ENCODE measurements at places on chromosomes 5 and 9.

GRCh38 chr5:82425591-82425990 lies 147.4 kb upstream of the RPS23 start:
- DNase-seq: no peak

DNA sequence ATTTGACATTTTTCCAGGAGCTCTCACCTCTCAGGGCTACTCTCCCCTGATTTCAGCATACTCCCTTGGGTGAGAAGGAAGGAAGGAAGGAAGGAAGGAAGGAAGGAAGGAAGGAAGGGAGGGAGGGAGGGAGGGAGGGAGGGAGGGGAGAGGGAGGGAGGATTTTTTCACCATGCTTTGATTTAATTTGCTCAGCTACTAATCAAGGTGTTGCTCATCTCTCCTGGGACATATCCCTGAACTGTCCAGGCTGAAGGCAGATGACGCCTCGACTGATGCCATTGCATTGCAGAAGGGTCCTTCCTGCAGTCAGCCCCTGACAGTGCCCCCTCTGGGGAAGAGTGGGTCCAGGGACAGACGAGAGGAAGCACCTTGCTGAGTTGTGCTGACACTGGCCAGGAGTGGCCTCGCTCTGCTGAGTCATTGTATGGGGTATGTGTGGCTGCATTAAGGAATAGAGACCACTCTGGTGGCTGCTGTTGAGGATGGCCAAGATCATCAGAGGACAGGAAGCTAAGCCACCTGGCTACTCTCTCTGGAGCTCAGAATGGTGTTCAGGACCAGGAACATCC lies 43.6 kb upstream of the CRB2 start:
- DNase-seq: no peak

DNA sequence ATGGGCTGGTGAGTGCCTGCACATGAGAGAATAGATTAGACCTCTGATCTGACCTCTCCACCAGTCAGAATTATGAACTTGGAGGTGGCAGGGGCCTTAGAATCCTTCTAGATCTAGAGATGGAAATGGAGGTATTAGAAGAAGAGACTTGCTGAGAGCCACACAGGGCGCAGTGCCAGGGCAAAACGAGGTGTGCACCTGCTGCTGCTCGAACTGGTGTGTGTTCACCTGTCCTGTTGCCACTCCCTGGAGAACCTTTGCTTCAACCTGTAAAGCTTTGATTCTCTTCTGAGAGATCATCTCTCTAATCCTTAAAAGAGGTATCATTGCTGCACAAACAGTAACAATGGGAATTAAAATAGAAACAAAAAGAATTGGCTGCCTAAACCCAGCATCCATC lies 24.9 kb downstream of the FRMPD1 start:
- no peak for DNase-seq

GRCh38 chr5:145800181-145800580 lies 35.0 kb downstream of the PRELID2 start:
- DNase-seq: no peak

GRCh38 chr9:110465190-110465589 lies 114.4 kb downstream of the SVEP1 start:
- no peak for DNase-seq

DNA sequence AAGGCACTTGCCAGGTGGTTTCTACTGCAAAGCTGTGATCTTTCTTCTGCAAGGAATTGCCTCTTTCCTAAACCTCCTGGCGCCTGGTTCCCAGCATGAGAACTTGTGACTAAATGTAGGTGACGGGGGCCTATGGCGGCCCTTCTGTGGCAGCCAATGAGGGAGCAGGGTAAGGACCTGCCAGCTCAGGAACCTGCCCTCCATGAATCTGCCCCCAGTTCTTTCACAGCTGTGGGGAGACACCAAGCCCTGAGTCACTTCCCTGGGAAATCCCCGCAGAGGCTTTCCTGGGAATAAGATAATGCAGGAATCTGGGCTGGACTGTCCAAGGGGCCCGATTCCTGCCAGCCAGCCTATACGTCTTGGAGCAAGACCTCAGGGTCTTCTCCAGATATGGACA lies 56.7 kb upstream of the CTNNA1 start:
- no peak for DNase-seq

GRCh38 chr5:7671381-7671993 lies 179.4 kb downstream of the CFAP90 start:
- no peak for DNase-seq

DNA sequence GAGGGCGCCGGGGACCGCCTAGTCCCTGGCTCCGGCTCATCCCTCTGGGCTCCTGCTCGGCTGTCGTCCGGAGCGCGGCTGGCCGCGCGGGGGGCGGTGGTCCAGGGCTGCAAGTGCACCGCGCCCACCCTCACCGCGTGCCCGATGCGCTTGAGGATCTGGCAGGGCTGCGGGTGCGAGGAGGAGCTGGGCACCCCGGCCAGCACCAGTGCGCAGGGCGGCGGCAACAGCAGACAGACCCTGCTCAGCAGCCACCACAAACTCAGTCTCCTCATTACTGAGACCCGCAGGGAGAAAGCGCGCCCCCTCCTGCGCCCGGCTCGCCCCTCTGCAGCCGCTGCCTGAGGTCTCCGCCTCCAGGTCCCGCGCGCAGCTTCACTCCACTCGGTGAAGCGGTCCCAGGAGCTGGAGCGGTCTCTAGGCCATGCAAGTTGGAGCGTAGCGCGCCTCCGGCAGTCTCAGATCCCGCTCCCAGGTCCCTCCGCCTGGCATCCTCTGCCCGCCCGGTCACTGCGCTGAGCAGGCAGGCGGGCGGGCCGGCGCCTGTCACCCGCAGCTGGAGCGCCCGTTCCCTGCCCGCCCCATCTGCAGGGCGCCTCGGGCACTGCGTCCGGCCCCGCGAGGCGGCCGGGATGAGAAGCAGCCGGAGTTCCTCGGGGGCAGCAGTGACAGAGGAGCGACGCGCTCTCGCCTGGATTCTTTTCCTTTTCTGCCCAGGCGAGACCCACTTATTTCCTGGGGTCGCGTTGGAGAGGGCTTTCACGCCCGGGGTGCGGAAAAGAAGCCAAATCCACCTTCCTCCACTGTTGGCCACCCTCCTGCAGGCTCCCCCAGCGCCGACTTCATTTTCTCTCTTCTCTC lies 512 bp downstream of the GRIN3A start:
- DNase-seq: no peak

DNA sequence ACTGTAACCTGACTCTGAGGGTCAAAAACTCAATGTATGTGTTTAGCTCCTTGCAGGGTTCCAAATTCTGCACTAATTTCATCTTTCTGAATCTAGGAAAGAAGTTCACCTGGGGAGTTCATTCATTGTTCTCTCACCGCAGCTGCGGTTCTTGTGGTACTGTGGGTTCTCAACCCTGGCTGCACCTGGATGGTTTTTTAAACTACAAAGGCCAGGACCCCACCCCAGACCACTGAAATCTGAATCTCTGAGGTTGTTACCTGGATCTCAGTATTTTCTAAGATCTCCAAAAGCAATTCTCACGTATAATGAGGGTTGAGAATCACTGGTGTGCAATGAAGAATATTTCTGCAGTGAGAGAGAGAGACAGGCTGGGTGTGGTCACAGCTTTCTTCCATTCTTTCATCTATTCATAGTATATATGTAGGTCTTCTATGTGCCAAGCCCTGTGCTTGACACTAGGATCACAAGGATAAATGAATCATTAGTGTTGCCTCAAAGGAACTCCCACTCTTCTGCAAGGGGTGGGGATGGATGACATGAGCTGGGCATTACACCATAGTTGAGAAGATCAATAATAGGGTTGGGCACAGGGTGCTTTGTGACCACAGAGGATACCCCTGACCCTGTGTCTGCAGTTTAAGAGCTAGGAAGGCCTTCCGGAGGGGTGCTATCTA lies 109.8 kb downstream of the GALNT10 start:
- no peak for DNase-seq

DNA sequence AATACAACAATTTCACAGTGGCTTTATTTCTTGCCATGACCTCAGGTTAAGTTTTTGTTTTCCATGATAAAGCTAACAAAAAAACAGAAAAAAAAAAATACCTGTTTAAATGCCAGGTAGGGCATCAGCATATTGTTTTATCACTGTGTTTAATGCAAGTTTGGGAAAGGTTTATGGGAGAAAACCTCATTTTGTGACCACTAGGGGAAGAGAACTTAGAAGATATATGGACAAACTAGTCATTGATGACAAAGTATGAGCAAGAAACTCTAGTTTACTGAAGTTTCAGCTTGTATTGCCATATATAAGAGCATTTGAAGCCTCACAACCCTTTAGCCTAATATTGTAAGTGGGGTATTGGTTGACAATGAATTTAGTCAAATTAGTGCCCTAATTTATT lies 1431.4 kb upstream of the CDH18 start:
- DNase-seq: no peak

DNA sequence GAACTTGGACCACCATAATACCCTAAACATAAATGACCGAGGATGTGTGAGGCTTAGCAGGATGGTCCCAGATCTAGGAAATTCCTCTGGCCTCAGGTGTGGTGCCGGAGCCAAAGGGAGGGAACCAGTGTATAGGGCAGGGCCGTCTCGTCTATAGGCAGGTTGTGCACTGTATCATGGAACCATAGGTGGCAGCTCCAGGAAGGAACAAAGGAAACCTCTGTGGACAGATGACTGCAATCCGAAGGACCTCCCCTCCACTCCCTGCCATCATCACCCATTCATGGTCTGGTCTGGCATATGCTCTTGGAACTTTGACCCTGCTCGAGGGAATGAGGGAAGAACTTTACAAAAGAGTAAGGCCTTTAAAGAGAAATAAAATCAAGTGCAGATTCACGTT lies 2.9 kb upstream of the MACIR start:
- no peak for DNase-seq

- no peak for DNase-seq
Measured at GRCh38 chr9:92184041-92184564, 68.9 kb upstream of the SPTLC1 start.

DNA sequence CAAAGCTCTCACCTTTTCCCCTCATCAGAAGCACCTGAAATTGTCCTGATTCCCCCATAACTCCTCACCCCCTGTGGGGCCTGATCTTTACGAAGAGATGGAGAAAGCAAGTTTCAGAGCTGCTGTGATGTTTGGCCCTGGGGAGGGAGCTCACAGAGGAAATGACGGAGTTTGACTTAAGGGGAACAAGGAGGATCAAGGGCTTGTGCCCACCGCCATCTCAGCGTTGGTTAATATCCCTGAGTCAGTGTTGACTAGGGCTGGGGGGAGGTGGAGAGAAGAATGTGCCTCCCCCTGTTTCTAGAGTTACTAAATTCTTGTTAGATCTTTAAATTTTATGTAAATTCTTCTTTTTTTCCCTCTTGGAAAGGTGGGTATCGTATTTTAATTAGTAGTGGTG lies 27.8 kb downstream of the FGF18 start:
- no peak for DNase-seq

DNA sequence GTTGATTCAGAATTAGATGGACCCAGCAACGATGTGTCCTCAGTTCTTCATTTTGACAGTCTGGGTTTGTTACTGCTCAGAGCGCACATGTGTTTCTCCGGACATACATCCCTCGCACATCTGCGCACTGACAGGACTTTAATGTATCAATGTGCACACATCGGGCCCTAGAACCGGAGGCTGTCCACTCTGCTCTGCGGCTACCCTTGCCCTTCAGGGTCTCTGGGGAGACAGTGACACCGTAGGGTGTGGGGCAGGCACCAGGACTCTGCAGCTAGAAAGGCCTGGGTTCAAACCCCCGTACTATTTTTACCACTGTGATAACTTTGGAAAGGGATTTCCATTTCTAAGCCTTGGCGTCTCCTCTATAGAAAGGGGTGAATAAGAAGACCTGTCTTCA lies 23.5 kb upstream of the LPCAT1 start:
- no peak for DNase-seq

DNA sequence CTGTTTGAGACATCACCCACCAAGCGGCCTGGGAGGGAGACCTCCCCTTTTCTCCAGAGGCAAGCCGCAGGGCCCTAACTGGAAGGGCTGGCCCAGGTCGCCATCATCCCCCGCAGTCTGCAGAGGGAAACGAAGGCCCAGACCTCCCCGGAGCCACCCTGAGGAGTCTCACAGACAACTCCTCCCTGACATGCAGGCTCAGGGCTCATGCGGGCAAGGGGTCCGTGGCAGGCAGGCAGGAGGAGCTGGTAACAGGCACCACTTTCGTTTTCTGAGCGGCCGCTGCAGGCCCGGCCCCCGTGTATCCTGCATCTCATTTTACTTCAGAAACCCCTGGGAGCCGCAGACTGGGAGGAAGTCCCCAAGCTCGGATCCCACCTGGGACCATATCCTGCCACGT lies 192.0 kb upstream of the PPP1R26 start:
- no peak for DNase-seq

- DNase-seq: no peak
Measured at GRCh38 chr5:25489834-25490538, 845.2 kb upstream of the CDH10 start.

GRCh38 chr9:137658781-137659180 lies 40.0 kb downstream of the EHMT1 start:
- no peak for DNase-seq

- no peak for DNase-seq
Measured at GRCh38 chr5:124519396-124519795, 227.0 kb downstream of the ZNF608 start.

GRCh38 chr5:355958-356357 lies 34.4 kb downstream of the AHRR start:
- no peak for DNase-seq

DNA sequence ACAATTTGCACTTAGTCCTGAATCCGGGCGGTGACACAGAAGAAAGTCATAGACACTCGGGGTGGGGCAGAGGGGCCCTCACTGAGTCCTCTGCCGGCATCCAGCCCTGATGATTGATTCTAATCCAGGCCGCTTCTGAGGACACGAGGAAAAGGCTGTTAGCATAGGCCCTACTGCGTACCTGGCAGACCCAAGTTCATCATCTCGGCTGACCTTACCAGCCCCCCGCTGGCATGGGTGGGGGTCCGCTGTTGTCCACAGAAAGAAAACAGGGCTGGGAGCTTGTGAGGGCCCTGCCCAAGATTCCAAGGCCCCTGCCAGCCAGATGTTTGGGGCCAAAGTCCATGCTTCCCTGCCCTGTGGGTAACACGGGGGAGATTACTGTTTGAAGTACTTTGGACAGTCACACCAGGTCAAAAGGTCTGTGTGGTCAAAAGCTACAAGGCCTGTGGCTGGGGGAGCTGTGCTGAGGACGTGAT lies 24.5 kb downstream of the ERGIC1 start:
- DNase-seq: no peak

- no peak for DNase-seq
Measured at GRCh38 chr9:91840882-91841281, 109.1 kb downstream of the ROR2 start.

GRCh38 chr9:75482566-75482965 lies 394.3 kb downstream of the OSTF1 start:
- DNase-seq: no peak

DNA sequence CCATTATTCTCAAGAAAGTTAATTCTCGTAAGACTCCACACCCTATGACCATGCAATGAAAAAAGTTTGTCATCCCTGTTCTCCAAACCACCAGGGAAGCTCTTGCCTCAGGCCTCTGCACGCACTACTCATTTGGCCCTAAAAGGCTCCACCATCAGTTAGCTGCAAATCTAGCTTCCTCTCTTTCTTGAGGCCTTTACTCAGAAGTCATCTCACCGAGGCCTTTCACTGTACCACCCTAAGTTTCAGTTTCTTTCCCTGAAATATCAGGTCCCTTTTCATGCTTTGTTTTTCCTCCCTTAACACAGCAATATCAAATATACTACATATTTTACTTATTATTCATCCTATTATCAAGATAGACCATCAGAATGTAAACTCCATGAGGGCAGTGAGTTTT lies 39.1 kb downstream of the OXCT1 start:
- no peak for DNase-seq
